ENCODE measurements at places on chromosomes 13 and 19. TPM values are rescaled to one million over a fixed set of nuclear protein-coding genes. Genes with fewer than 3 reads are reported as not detected.

DNA sequence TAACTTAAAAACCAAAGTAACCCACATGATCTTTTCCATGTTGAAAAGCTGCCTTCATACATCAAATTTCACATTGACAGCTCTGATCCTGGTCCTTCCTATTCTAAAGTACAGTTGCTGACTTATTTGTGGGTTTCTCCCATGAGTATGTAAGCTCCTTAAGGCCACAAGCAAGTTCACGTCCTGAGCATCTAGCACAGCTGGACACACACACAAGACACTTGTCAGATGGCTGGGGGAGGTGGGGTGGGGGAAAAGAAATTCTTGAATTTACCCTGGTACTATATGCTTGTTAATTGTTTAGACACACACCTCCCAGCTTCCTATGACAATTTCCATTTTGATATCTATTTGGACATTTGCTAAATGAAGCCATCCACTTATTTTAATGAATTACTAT is 162.8 kb downstream of the ZIC5 start:
- no peaks in the 10 kb centered on the region for H3K36me3 ChIP-seq
- no peak overlapping the region for H3K4me3 ChIP-seq
- no peaks in the 10 kb centered on the region for H3K27me3 ChIP-seq
- peaks cover 4% of the 10 kb centered on the region for H3K4me1 ChIP-seq
- no peak overlapping the region for H3K27ac ChIP-seq

DNA sequence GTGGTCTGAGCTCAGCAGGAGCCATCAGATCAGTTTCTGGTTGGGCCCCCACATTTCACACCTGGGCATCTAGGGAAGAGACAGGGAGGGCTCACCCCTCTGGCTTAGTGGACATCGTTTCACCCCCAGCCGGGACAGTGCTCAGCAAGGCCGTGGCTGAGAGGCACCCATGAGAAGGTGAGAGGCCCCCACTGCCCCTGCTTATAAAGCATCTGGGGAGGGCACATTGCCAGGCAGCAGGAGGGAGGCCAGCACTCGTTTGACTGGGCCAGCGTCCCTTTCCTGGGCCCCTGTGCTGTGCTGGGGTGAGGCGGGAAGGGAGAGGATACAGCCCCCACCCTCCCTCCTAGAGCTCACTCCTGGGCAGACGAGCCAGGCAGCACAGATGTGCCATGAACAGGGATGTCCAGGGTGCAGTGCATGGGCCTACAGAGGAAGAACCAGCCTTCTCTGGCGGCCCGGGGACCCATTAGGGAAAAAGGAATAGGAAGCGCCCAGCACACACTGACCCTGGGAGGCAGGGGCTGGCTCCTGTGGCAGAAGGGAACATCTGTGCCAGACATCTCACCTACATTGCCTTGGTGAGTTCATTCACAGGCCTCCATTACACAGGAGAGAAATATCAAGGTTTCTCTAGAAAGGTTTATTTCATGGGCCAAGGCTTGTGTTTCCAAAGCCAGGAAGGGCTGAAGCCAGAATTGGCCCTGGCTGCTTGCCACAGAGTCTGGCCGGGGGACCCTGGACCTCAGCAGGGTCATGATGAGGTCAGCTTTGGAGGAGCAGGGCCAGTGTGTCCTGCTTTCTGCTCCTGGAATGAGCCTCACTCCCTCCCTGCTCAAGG is 7.7 kb downstream of the AP1M1 start:
- H3K4me3 ChIP-seq = no peak overlapping the region
- no peaks in the 10 kb centered on the region for H3K27me3 ChIP-seq
- DNase-seq = no peak
- no peak overlapping the region for H3K27ac ChIP-seq
- no peaks in the 10 kb centered on the region for H3K4me1 ChIP-seq

DNA sequence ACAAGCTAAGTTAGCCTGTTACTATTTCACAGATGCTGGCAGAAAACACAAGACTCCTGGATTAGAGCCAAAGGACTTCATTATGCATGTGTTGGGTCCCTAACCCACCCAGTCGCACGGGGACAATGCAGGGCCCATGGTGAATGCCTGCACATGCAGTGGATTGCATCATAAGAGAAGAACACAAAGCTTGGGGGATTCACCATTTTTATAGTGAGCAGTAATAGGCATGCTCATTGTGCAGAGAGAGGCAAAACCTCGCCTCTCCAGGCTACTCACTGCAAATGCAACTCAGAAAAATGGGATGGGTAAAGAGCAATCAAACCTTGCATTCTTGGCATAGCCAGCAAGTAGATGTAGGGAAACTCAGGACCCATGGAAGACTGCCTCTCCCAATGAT is 115.8 kb downstream of the DIAPH3 start:
- DNase-seq = no peak
- no peaks in the 10 kb centered on the region for H3K27me3 ChIP-seq
- H3K4me3 ChIP-seq = no peak overlapping the region
- H3K4me1 ChIP-seq = no peaks in the 10 kb centered on the region
- H3K27ac ChIP-seq = no peak overlapping the region

DNA sequence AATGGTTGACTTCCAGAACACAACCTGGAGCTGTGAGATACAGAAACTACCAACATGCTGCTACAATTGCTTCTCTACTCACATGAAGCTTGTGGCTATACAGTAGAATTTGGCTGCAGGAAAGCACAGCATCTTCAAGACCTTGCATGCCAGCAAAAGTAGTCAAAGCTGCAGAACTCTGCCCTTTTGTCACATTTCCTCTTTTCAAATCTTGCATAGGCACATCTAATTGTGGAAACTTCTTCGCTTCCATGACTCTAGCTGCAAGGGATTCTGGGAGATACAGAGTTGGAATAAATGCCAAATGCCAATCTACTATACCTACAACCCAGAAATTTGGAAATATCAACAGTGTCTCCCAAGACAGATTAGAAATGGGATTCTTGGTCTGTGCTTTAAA is 462.2 kb downstream of the FOXO1 start:
- no peaks in the 10 kb centered on the region for H3K4me1 ChIP-seq
- DNase-seq = no peak
- no peaks in the 10 kb centered on the region for H3K36me3 ChIP-seq

Gene MIA
- total RNA-seq = not detected

DNA sequence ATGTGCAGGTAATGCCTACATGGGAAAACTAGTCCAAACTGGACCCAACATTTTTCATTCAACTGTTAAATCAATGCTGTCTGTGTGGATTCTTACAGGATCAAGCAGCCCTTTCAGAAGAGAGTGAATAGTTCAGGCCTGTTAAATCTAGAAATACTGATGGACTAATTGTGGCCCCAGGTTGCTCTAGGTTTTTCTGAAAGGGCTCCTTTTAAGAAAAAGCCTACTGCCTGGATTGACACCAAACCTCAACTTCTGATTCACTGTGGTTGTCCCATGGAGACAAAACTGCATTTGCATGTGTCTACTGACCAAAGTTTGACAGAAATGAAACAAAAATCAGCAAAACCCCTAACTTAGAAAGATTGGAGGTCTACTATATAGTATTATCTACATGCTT is 437.0 kb downstream of the KLF12 start:
- no peak overlapping the region for H3K27ac ChIP-seq
- H3K36me3 ChIP-seq = no peaks in the 10 kb centered on the region
- no peak overlapping the region for H3K4me3 ChIP-seq
- no peak for DNase-seq
- H3K27me3 ChIP-seq = no peaks in the 10 kb centered on the region

GRCh38 chr19:824885-825284 is 2.8 kb upstream of the AZU1 start:
- H3K4me3 ChIP-seq = no peak overlapping the region
- no peaks in the 10 kb centered on the region for H3K4me1 ChIP-seq
- DNase-seq = no peak
- H3K27ac ChIP-seq = no peak overlapping the region
- H3K36me3 ChIP-seq = peaks cover under 1% of the 10 kb centered on the region
- H3K27me3 ChIP-seq = no peaks in the 10 kb centered on the region

DNA sequence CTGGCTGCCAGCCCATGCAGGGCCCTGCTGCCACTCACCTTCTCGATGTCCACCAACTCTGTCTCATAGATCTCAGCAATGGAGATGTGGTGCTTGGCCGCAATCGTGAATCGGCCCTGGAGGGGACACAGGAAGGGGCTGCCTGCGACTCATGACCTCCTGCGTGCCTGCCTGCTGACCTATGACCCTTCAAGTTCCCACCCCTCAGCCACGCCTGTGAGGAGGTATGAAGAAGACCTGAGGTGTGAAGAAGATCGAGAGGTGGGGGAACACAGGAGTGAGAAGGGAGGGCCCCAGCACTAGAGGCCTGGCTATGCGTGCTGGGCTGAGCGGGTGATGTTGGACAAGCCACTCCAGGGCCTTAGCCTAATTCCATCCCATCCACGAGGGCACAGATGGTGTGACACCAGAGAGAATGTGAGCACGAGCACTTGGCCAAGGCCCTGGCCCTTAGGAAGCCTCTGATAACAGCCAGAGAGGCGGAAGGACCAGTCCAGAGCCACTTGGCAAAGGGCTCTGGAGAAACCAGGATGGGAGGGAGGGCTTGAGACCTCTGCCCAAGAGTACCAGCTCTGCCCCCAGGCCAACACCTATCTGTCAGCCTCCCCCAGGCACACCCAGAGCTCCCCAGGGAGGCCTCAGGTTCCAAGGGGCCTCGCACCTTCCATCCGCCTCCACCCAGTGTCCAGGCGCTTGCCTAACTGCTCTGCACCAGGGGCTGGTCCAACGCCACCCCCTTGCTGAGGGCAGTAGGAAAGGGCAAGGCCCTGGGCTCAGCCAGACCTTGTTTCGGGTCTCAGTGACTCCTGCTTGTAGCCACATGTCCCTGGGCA is 9.6 kb upstream of the KPTN start:
- H3K36me3 ChIP-seq = peaks cover 9% of the 10 kb centered on the region
- no peaks in the 10 kb centered on the region for H3K27me3 ChIP-seq
- no peak overlapping the region for H3K4me3 ChIP-seq
- H3K27ac ChIP-seq = no peak overlapping the region

GRCh38 chr19:42053037-42053935 is 16.7 kb downstream of the GRIK5 start:
- no peaks in the 10 kb centered on the region for H3K4me1 ChIP-seq
- H3K4me3 ChIP-seq = no peak overlapping the region
- peaks cover 70% of the 10 kb centered on the region for H3K36me3 ChIP-seq
- H3K27me3 ChIP-seq = no peaks in the 10 kb centered on the region
- DNase-seq = no peak

Gene GAPDHS
- not detected for total RNA-seq

GRCh38 chr19:44605547-44605946 is 7.8 kb upstream of the IGSF23 start:
- H3K27me3 ChIP-seq = no peaks in the 10 kb centered on the region
- H3K4me1 ChIP-seq = peaks cover 4% of the 10 kb centered on the region
- DNase-seq = no peak

GRCh38 chr13:75010941-75011340 is 471.0 kb downstream of the TBC1D4 start:
- no peaks in the 10 kb centered on the region for H3K36me3 ChIP-seq
- H3K4me3 ChIP-seq = no peak overlapping the region
- no peak for DNase-seq
- H3K27ac ChIP-seq = no peak overlapping the region
- H3K27me3 ChIP-seq = no peaks in the 10 kb centered on the region

GRCh38 chr19:11047866-11048265 is 41.4 kb upstream of the LDLR start:
- no peak overlapping the region for H3K27ac ChIP-seq
- H3K4me3 ChIP-seq = no peak overlapping the region
- DNase-seq = no peak
- no peaks in the 10 kb centered on the region for H3K4me1 ChIP-seq

GRCh38 chr13:57624565-57625435 is 6.7 kb upstream of the PCDH17 start:
- H3K27me3 ChIP-seq = peaks cover 10% of the 10 kb centered on the region
- no peaks in the 10 kb centered on the region for H3K4me1 ChIP-seq
- H3K36me3 ChIP-seq = no peaks in the 10 kb centered on the region

- no peaks in the 10 kb centered on the region for H3K27me3 ChIP-seq
- H3K27ac ChIP-seq = no peak overlapping the region
- DNase-seq = no peak
- H3K36me3 ChIP-seq = peaks cover 6% of the 10 kb centered on the region
- peaks cover 5% of the 10 kb centered on the region for H3K4me1 ChIP-seq
These were observed 24.6 kb downstream of the XPO4 start for GRCh38 chr13:20877902-20878301.

Gene UTP14C
- total RNA-seq = 21.4 TPM

GRCh38 chr13:76048675-76049375 is 412.7 kb downstream of the LMO7 start:
- H3K4me3 ChIP-seq = no peak overlapping the region
- H3K27ac ChIP-seq = no peak overlapping the region
- DNase-seq = no peak

Gene MIER2
- total RNA-seq = 60.5 TPM

DNA sequence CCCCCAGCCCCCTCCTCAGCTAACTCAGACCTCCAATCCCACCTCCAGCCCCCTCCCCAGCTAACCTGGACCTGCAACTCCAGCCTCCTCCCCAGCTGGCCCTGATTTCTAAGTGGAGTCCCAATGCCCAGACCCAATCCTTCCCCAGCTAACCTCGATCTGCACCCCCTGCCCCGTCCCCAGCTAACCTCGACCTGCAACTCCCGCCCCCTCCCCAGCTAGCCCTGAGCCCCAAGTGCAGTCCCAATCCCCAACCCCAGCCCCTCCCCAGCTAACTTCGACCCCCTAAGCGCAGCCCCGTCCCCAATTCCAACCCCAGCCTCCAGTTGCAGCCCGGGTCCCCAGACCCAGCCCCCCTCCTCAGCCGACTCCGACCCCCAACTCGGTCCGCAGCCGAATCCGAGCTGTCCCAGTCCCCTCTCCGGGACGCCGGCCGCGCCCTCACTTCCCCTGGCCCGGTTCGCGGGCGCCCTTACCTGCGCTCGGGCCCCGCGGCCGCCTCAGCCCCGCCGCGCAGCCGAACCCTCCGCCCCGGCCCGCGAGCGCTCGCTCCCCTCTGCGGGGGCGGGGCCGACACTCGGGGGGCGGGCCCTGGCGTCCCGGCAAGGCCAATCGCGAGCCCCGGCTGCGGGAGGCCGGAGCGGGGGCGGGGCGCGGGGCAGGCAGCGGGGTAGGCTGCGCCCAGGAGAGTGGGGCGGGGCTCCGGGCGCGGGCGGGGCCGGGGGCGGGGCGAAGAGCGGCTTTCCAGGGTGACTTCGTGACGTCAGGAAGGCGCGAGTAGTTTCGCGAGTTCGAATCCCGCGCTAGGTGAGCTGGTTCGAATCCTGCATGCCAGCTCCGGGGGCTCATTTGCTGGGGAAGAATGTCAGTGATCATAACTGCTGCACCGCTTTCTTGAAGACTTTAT is at the start of gene GNG7:
TSS of gene GNG7 (minus strand) at position 525 of the 907 bp plus-strand sequence. CDS start 182,006 bp downstream, outside the sequence.
- H3K27me3 ChIP-seq = peaks cover 6% of the 10 kb centered on the region
- H3K36me3 ChIP-seq = no peaks in the 10 kb centered on the region
- H3K4me3 ChIP-seq = peak within 1 kb of the TSS; percentile 78
- peak; percentile 94 for DNase-seq
- no peak within 1 kb of the TSS for H3K27ac ChIP-seq
- H3K4me1 ChIP-seq = no peaks in the 10 kb centered on the region

DNA sequence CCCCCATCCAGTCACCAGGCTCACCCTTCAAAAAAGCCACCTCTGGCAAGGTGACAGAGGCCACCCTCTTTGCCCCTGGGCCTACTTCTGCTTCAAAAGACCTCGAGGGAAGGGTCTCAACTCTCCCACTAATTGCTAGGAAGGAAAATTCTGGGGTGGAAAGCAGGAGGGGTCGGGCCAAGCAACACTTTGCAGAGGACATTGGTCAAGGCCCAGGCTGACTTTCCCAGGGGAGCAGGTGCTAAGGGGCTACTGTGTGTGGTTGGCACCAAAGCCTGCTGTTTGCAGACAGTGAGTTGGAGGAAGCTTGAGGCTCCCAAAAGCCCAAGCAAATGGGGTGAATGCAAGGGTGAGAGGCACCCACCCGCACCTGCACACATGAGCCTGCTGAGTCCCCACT is 28.6 kb upstream of the VSTM2B start:
- no peaks in the 10 kb centered on the region for H3K27me3 ChIP-seq
- no peak overlapping the region for H3K4me3 ChIP-seq
- H3K36me3 ChIP-seq = no peaks in the 10 kb centered on the region
- H3K27ac ChIP-seq = no peak overlapping the region
- DNase-seq = no peak

GRCh38 chr19:35349614-35350521 is 2.2 kb downstream of the FFAR1 start:
- peak; percentile 20 for DNase-seq
- H3K4me3 ChIP-seq = no peak overlapping the region
- H3K27me3 ChIP-seq = no peaks in the 10 kb centered on the region

Gene TEX26
- total RNA-seq = not detected

All from H9 (cell line).